ENCODE measurements at places on chromosomes 2 and 18.

GRCh38 chr2:48148841-48149430 lies 242.6 kb upstream of the FBXO11 start:
- no peak for DNase-seq

- peak; percentile 4 for DNase-seq
Observed at GRCh38 chr2:165440367-165440766, 29.1 kb upstream of the CSRNP3 start.

GRCh38 chr18:59660786-59661743 lies 36.2 kb downstream of the CCBE1 start:
- DNase-seq, result no peak

DNA sequence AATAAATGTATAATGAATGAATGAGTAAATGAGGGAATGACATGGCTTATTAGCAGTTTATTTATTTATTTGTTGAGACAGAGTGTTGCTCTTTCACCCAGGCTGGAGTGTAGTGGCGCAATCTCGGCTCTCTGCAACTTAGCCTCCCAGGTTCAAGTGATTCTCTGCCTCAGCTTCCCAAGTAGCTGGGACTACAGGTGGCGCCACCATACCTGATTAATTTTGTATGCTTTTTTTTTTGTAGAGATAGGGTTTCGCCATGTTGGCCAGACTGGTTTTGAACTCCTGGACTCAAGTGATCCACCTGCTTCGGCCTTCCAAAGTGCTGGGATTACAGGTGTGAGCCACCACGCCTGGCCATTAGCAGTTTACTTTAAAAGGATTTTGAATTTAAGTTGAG lies 100.3 kb upstream of the CAVIN2 start:
- no peak for DNase-seq

DNA sequence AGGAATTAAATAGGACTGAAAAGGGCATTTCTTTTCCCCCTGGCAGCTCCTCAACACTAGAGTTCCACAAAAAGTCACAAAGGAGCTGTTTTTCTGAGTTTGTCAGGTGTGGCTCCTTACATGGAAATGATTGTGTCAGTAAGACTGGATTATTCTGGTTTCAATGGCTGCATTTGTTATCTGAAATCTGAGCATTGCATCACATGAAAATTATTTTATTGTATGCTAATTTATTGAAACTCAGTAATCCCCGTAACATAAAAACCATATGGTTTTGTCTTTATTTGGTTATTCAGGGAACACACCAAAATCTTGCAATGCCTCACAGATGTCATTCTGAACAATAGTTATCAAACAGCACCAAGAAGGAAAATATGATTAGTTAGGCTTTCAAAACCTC lies 439.7 kb upstream of the TNP1 start:
- DNase-seq, result no peak

DNA sequence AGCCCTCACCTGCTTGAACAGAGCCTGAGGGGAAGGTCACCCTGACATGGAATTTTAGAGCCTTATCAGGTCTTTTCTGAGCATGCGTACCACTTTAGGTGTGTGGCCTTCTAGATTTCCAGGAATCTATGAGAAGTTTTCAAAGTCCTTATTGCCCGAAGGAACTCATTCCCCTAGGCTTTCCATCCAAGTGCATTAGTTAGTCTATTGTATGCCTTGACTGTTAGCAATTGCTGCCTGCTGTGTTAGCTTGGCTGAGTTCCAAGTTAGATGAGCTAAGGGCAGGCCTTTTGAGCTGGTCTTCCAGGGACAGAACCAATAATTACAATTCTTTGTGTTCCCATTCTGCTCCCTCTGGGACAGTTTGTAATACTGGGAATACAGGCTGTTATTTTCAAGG lies 30.8 kb upstream of the PUM2 start:
- peak; percentile 56 for DNase-seq

DNA sequence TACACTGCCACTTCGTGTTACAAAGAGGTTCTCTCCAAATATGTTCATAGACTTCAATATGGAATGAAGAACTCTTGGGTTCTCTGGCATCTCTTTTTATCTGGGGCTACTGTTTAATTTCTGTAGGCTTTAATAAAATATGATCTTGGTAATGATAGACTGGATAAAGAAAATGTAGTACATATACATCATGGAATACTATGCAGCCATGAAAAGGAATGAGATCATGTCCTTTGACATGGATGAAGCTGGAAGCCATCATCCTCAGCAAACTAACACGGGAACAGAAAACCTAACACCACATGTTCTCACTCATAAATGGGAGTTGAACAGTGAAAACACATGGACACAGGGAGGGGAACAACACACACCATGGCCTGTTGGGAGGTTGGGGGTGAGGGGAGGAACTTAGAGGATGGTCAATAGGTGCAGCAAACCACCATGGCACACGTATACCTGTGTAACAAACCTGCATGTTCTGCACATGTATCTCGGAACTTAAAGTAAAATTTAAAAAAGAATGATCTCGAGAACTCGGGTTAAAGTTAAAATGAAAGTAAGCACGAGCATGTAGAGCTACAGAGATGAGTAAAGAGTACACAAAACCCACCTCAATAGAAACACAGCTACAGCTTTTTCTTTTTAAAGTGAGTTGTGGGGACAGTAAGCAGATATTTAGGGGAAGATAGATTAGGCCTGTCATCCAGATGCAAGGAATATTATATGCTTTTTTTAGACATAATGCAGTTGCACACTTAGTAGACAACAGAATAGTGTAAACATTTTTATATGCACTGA lies 102.3 kb downstream of the SGPP2 start:
- no peak for DNase-seq

- DNase-seq, result no peak
Observed at GRCh38 chr2:216549926-216550690, 51.5 kb downstream of the RPL37A start.

- DNase-seq, result peak; percentile 74
Observed at GRCh38 chr2:181393472-181393871, 63.7 kb upstream of the ITGA4 start.

GRCh38 chr18:78798402-78799175 lies 181.0 kb upstream of the SALL3 start:
- no peak for DNase-seq

GRCh38 chr18:8951491-8951890 lies 151.0 kb upstream of the NDUFV2 start:
- no peak for DNase-seq

DNA sequence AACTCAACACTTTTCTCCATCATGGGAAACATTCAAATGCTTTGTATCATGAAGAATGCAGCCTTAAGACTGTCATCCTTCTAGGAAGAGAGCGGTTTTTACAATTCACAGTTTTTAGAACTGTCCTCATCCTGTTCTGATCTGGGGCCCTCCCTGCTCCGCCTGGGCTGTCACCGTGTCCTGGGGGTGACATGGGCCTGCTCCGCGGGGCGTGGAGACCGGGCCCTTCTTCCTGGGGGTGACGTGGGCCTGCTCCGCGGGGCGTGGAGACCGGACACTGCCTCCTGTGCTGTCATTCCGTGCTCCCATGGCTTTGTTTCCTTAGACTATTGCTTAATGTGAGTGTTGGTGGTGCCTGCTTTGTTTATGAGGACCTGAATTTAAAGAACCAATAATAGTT lies 122.8 kb downstream of the TMEM18 start:
- DNase-seq, result no peak

- no peak for DNase-seq
Observed at GRCh38 chr2:150126839-150127238, 360.6 kb downstream of the RND3 start.

DNA sequence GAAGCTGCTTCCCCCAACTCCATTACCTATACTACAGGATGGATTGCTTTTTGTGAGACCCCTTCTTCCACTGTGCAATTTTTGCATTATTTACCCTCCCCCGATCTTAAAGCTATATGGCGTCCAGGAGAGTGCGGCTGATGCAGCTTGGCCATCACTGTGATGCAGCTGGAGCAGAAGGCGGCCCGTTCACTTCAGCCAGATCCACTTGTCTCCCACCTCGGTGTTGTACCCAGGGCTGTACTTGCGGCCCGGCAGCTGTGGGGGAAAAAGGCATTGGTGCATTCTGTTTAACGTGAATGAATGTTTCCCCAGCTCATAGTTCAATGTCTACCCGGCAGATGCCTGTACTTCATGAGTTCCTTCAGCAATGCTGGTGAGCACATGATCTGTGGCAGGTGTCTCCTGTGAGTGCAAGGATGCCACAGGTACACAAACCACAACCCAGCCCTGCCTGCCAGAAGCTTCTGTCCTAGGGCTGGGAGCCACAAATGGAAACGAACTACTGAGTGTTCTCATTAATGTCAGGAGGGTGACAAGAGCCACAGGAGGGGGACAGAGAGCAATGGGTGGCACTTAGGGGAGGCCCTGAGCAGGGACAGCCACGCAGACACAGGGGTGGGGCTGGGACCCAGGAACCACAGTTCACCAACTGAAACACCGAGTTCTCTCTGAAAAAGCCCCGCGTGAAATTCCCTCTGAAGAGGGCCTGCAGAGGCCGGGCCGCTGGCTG lies 64.0 kb downstream of the NDUFA10 start:
- no peak for DNase-seq

- DNase-seq, result no peak
Observed at GRCh38 chr2:180255981-180256380, 248.9 kb upstream of the CWC22 start.

- DNase-seq, result peak; percentile 61
Observed at GRCh38 chr18:48777026-48777743, 173.6 kb downstream of the SMAD7 start.

DNA sequence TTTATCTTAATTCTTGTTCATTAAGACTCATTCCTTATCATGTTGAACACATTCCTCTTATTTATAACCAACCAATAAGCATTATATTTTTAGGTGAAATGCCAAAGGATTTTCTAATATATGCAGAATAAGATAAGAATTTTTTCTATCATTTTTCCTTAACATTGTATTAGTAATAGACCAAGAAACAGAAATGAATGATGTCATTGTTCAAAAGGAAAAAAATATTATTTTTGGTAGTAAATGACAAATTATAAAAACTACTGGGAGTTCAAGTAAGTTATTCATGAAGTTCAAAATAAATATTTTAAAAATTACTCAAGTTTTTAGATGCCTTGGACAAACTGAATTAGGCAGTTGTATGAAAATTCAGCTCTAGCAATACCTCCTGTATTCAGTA lies 25.5 kb downstream of the DCAF17 start:
- DNase-seq, result no peak

DNA sequence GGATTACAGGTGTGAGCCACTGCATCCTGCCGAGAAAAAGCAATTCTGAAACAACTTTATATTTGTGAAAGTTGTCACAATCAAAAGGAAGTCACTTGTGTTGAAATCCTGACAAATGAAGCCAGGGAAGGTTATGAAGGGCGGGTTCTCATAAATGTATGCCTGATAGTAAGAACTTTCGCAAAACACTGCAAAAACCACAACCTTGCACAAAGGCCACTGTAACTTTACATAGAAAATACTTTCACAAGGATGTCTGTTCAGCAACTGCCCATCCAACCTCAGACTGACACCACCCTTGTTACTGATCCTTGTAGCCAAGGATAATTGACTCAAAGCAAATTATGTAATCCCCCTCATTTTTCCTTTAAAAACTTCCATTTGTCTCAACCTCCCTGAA lies 90.6 kb downstream of the SLC4A3 start:
- DNase-seq, result no peak

- DNase-seq, result peak; percentile 94
Observed at GRCh38 chr2:216315802-216316603, 56.3 kb downstream of the MARCHF4 start.

- DNase-seq, result no peak
Observed at GRCh38 chr2:28530782-28531181, 34.9 kb downstream of the PLB1 start.

DNA sequence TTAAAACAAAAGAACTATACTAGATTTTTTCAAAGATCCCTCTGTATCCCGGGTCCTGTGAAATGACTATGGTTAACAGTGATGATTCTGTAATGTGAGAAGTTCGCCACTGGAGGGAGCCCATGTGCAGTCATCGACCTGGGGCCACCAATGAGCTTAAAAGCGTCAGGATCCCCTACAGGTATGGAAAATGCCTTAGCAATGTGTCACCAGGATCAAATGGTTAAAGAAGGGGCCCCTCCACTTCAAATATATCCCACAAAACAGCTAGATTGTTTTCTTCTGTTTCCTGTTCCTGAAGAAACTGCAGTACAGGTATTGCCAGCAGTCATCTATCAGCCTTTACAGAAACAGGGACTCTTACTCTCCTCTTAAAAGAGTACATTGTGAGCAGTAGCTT lies 15.3 kb downstream of the CHRNA1 start:
- peak; percentile 65 for DNase-seq

GRCh38 chr2:102094917-102095316 lies 47.6 kb upstream of the IL1R1 start:
- DNase-seq, result peak; percentile 94

- peak; percentile 27 for DNase-seq
Observed at GRCh38 chr2:157747695-157748370, 119.2 kb upstream of the ACVR1C start.

DNA sequence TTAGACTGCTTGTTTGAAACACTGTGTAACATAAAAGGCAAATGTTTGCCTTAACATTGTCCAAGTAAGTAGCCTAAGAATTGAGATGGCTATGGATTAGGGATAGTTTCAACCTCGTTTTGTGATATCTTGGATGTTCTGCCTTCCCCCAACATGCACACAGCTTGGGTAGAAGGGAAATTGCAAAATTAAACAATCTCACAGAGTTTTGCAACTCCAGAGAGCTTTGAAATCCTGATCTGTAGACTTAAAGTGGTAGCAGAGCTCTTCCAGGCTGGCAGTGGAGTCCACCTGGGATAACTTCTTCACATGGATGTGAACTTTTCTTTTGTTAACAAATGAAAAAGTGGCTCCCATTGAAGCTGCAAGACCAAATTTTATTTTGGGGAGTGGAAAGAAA lies 59.6 kb downstream of the CHRNA1 start:
- no peak for DNase-seq

DNA sequence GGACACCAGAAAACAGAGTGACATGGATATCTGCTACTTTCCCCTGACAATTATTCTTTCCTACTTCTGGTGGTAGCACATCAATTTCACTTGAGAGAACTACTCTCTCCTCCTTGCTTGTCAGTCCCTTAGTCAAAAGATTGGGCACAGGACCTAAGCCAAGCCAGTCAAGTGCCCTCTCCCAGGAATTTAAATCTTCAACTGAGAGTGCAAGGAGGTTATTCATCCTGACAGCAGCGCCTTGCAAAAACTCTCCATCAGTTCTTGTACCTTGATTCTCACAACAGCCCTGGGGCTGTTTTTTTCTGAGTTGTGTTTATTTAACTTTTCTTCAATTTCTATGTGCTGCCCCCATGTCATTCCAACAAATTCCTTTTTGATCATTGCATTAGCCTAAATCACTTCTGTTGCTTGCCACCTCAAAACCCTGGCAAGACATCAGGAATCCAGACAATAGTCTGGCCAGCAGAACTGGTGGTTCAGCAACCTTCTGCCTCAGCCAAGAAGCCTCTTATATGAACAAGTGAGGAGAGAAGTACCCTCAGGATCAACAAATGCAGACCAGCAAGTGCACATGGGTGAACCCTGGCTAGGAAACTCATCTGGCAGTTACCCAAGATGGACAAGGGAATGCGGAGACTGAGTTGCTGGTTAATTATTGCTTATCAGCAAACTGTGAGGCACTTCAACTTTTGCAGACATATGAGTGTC lies 19.4 kb downstream of the COL4A3 start:
- no peak for DNase-seq

GRCh38 chr2:26269571-26270158 lies 24.9 kb downstream of the HADHB start:
- peak; percentile 53 for DNase-seq

Data from ELR (cell line).